ENCODE measurements at places on chromosomes 12 and 14. TPM values are rescaled to one million over a fixed set of nuclear protein-coding genes. Genes with fewer than 3 reads are reported as not detected.

DNA sequence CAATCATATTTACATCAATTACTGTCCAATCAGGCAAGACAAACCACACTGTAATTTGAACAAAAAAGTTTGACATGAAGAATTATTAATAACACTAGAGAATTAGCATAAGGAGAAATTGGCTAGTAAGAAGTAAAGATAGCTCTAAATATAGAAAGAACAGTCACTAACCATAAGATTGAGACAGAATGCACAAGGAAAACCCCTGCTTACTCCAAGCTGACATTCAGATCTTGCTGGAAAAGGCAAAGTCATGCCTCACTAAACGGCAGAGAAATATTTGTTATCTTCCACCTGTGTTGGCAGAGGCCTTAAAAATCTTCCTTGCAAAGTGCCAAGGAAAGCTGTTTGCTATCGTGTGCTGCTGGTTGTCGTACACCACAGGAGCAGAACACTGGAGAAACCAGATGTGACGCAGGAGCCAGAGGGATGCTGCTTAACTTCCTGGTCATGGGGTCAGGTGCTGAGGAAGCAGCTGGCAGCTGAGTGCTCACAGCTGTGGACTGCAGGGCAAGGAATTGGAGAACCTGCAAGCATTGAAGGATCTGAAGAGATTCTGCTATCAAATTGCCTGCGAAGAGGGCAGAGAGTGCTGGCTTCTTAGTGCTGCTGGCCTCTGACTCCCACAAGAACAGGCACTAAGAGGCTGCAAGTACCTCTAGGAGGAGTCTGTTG is 1323.3 kb downstream of the LRFN5 start:
- H3K27me3 ChIP-seq, result no peaks in the 10 kb centered on the region
- no peaks in the 10 kb centered on the region for H3K4me1 ChIP-seq
- H3K27ac ChIP-seq, result no peak overlapping the region
- H3K4me3 ChIP-seq, result no peak overlapping the region
- DNase-seq, result no peak

DNA sequence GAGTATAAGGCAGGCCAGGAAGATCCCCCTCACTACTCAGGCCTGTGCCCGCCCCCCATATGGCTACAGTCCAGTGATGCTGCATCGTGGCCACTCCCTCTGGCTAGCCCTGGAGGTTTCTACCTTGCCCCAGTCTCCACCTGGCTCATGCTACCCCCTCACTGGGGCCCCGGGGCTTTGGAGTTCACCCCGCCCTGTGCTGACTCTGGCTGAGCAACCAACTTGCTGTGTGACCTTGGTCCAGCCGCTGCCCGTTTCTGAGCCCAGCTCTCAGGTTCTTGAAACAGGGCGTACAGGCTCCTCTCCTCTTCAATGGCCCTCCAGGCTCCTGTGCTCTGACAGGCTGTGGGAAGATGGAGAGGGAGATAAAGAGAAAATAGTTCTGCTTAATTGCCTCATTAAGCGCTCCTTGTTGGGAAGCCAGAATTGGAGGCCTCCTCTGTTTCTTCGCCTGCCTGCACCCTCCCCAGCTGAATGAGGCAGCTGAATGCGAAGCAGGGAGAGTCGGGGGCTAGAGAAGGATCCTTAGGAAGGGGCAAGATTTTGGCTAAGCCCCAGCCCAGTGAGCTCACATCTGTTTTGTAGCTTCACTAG is 138.2 kb upstream of the NCOR2 start:
- no peaks in the 10 kb centered on the region for H3K4me1 ChIP-seq
- no peak for DNase-seq
- H3K27me3 ChIP-seq, result no peaks in the 10 kb centered on the region
- no peak overlapping the region for H3K27ac ChIP-seq

GRCh38 chr12:116150001-116150400 is 127.5 kb downstream of the MED13L start:
- DNase-seq, result no peak
- no peak overlapping the region for H3K27ac ChIP-seq
- H3K27me3 ChIP-seq, result no peaks in the 10 kb centered on the region
- peaks cover 33% of the 10 kb centered on the region for H3K4me1 ChIP-seq

DNA sequence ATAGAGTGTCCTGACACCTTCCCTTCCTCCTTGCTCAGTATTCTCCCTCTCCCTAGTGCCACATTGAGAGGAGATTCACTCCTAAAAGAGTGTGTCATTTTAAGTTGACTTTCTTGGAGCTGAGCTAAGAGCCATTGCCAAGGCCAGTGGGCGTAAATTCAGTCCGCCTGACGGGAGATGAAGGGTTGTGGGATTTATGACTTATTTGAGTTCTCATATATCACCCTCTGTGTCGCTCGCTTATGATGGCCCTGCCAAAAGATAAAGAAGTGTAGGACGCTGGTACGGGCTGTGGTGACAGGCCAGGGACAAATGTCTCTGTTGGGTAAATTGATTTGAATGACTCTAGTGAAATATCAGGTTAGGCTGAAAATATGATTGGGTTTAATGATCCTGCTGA is 867.4 kb downstream of the NRXN3 start:
- H3K4me3 ChIP-seq, result no peak overlapping the region
- H3K4me1 ChIP-seq, result no peaks in the 10 kb centered on the region
- H3K27ac ChIP-seq, result no peak overlapping the region
- no peaks in the 10 kb centered on the region for H3K27me3 ChIP-seq
- H3K36me3 ChIP-seq, result no peaks in the 10 kb centered on the region

- DNase-seq, result no peak
- H3K4me3 ChIP-seq, result no peak overlapping the region
Measured at GRCh38 chr14:70004791-70005190, 125.6 kb downstream of the SMOC1 start.

GRCh38 chr14:95480109-95480886 is 36.2 kb downstream of the SYNE3 start:
- no peak for DNase-seq
- peaks cover 45% of the 10 kb centered on the region for H3K4me1 ChIP-seq
- H3K27me3 ChIP-seq, result no peaks in the 10 kb centered on the region
- H3K4me3 ChIP-seq, result no peak overlapping the region
- peaks cover 6% of the 10 kb centered on the region for H3K36me3 ChIP-seq

DNA sequence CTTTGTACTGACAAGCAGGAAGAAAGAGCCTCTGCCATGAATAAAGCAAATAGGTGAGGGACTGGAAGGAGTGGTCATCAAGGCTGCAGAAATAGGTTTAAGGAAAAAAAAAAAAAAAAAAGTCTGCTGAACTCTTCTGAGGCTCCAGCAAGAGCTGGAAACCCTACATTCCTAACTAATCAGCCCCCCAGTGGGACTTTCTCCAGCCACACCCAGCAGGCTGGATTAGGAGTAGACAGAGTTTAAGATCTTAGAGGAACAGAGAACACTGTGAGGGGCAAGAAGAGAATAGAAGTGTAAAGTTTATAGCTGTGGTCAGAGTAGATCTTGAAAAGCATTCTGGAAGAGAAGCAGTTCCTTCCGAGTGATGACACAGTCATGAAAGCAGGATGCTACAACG is 66.4 kb downstream of the ATXN2 start:
- peaks cover 49% of the 10 kb centered on the region for H3K36me3 ChIP-seq
- no peak overlapping the region for H3K27ac ChIP-seq
- H3K4me3 ChIP-seq, result no peak overlapping the region
- no peak for DNase-seq
- no peaks in the 10 kb centered on the region for H3K27me3 ChIP-seq

- no peaks in the 10 kb centered on the region for H3K4me1 ChIP-seq
- H3K27me3 ChIP-seq, result no peaks in the 10 kb centered on the region
- DNase-seq, result no peak
- no peaks in the 10 kb centered on the region for H3K36me3 ChIP-seq
Measured at GRCh38 chr12:90682398-90682797, 272.6 kb downstream of the CCER1 start.

DNA sequence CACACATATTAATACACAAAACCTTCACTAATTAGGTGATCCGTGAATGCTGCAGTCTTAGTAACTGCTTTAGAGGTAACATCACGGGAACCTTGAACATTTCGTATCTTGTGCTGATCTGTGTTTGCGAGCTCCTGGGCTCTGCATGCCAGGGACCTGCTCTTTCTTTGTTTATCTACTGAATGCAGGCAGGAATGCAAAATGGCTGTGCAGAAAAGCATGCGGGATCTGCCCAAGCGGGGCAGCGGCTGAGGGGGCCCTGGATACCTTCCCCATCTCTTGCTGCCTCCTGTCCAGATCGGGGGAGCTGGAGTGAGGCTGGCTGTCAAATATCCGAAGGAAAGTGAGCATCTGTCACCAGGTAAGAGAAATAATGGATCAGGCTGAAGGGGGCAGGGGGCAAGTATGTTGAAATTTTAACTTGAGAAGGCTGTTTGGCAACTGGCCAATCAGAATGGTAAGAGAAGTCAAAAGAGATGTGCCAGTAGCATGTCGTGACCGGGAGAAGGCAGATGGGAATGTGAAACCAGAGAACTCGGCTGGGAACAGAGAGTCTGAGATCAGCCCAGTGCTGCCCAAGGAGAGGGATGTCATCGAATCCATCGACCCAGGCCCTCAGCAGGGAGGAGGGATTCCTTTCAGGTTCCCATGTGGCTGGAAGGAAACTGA is 191.4 kb downstream of the TTC7B start:
- H3K36me3 ChIP-seq, result no peaks in the 10 kb centered on the region
- no peaks in the 10 kb centered on the region for H3K27me3 ChIP-seq
- H3K4me3 ChIP-seq, result peak overlapping the region; percentile 33
- H3K4me1 ChIP-seq, result peaks cover 13% of the 10 kb centered on the region
- peak; percentile 15 for DNase-seq
- peak overlapping the region; percentile 25 for H3K27ac ChIP-seq

GRCh38 chr14:47149326-47149725 is 497.7 kb upstream of the RPL10L start:
- H3K36me3 ChIP-seq, result no peaks in the 10 kb centered on the region
- no peaks in the 10 kb centered on the region for H3K27me3 ChIP-seq
- no peaks in the 10 kb centered on the region for H3K4me1 ChIP-seq
- no peak for DNase-seq
- H3K4me3 ChIP-seq, result no peak overlapping the region
- H3K27ac ChIP-seq, result no peak overlapping the region

DNA sequence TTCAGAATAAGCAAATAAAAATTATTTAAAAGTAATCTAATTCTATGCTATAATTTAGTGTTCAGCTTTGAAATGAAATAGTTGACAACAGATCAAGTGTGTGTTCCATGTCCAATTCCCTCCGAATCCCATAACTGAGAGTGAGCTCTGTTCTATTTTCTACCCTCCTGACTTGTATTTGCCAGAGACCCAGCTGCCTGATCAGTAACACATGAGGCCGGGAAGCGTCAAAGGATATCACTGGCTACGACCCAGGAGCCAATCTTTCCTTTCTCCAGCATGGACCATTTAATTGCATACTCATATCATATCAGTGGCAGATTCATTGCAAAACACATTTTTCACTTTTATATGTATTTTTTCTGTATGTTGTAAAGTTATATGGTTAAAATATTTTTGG is 108.8 kb upstream of the TSPAN8 start:
- DNase-seq, result no peak
- peaks cover 8% of the 10 kb centered on the region for H3K4me1 ChIP-seq
- H3K36me3 ChIP-seq, result no peaks in the 10 kb centered on the region
- no peaks in the 10 kb centered on the region for H3K27me3 ChIP-seq
- no peak overlapping the region for H3K27ac ChIP-seq
- H3K4me3 ChIP-seq, result no peak overlapping the region

DNA sequence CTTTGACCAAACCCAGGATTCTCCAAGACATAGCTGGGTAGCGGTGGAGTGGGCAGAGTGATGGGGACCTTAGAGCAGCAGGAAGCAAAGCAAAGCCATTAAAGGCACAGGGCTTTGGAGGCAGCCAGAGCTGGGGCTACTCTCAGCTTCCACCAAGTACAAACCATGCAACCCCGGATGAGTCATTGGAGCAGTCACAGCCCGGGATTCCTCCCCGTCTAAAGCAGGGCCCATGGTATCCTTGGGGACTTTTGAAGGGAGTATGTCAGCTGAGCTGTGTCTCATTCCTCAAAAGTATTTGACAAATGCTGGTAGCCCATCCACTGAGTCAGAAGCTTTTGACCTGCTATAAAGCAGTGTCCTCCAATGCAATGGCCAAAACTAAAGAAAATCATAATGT is 9.7 kb upstream of the IFI27 start:
- H3K27ac ChIP-seq, result no peak overlapping the region
- H3K27me3 ChIP-seq, result no peaks in the 10 kb centered on the region
- H3K36me3 ChIP-seq, result no peaks in the 10 kb centered on the region

DNA sequence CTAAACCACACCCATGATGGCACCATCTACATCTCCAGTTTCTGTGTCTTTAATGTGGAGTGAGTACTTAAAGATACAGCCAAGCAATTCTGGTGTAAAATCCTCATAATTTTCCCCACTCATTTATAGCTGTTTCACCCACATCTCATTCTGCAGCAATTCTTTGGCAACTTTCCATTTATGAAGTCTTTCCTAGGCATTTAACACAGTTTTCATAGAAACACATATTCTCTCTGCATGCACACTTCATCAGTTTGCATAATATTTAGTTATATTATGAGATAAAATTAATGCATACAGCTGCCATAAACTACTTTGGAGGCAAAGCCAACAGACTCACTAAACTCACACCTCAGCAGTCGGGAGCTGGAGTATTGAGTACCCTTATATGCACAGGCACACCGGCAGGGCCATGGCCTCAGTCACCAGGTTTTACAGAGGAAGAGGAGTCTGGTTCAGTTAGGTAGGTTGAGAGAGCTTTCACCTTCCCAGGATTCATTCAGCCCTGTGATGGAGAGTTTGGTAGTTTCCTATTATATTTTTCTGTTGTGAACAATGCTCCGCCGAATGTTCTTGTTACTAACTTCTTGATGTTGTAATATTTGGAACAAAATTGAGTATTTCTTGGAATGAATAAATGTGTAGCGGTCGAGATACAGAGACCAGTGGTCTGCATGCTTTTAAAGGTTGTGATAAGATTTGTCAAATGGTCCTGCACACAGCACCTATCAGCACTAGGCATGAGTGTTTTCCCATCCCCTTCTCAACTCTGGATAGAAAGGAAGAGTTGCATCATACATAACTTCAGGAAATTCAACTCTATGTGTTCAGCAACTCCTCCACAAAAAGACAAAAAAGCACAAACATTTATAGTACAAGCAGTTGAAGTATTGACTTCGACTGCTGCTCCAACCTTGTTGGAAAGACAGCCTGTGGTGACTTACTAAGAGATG is 123.5 kb downstream of the TTC8 start:
- H3K27me3 ChIP-seq, result no peaks in the 10 kb centered on the region
- no peak overlapping the region for H3K27ac ChIP-seq
- H3K4me3 ChIP-seq, result no peak overlapping the region
- H3K4me1 ChIP-seq, result no peaks in the 10 kb centered on the region

DNA sequence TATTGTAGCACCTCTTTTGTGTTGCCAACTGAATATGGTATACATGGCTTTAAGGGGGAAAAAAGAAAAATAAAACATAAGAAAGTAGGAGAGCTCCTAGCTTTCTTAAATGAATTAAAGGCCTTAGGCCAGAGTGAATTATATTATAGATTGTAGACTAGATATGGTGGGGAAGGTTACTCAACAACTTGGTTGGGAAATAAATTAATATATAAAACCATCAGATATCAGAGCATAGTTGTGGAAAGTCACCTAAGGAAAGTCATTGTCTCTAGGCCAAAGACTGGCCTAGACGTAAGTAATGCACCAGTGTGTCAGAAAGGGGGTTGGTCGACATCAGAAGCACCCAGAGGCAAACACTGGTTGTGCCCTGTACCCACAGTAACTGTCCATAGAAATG is 391.8 kb downstream of the RAD51B start:
- H3K4me1 ChIP-seq, result peaks cover 21% of the 10 kb centered on the region
- peak overlapping the region; percentile 84 for H3K27ac ChIP-seq
- peak overlapping the region; percentile 50 for H3K4me3 ChIP-seq
- H3K36me3 ChIP-seq, result no peaks in the 10 kb centered on the region
- DNase-seq, result no peak

GUCY2C gene
- total RNA-seq, result not detected

OR10P1 gene
- total RNA-seq, result not detected

AVPR1A gene
- 0.98 TPM for total RNA-seq

KITLG gene
- 29.9 TPM for total RNA-seq

TEX22 gene
- 2.8 TPM for total RNA-seq

SLC17A8 gene
- total RNA-seq, result not detected

LAG3 gene
- 0.34 TPM for total RNA-seq

IFNG-AS1 gene
- not detected for total RNA-seq

ZCRB1 gene
- 38.1 TPM for total RNA-seq

COX8C gene
- total RNA-seq, result not detected

ADAMTS20 gene
- total RNA-seq, result not detected
